ENCODE measurements at places on chromosomes 11 and 22. TPM values are rescaled to one million over a fixed set of nuclear protein-coding genes. Genes with fewer than 3 reads are reported as not detected.

The SULT4A1 gene
- 2.0 TPM for total RNA-seq

The ZFTA gene
- 7.3 TPM for total RNA-seq

The TMA7B gene
- total RNA-seq: 0.08 TPM

The OR56A1 gene
- not detected for total RNA-seq

The PPARA gene
- total RNA-seq: 10.6 TPM

The SCGB1C1 gene
- not detected for total RNA-seq

The CHST1 gene
- total RNA-seq: not detected

The TSSK2 gene
- not detected for total RNA-seq
